ENCODE measurements at places on chromosomes 7 and 10.

GRCh38 chr7:44853391-44853790 is 5.5 kb upstream of the H2AZ2 start:
- no peak for DNase-seq

DNA sequence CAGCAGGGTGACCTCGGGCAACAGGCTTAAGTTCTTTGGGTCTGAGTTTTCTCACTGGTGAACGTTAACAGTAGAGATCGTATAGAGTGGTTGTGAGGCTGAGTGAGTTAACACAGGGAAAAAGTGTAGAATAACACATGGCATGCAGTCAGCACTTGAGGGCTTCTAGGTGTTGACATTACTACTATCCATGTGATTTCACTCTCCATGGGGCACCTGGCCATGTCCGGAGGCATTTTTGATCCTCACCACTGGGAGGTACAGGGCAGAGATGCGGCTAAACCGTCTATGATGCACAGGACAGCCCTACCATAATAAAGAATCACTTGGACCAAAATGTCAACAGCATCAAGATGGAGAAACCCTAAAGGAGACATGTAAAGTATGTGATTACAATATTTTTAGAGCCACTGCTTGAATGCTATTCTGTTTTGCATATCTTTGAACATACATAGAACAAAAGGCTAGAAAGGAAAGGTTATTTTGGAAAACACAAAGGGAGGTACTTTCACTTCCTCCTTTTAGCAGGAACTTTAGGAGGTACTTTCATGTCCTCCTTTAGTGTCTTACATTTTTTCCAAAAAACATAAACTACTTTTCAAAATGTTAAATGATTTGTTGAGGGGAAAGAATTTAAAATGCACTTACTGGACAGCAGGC is 44.3 kb downstream of the NOD1 start:
- DNase-seq = no peak

GRCh38 chr7:130421684-130422083 is 19.1 kb downstream of the CEP41 start:
- DNase-seq = no peak

- no peak for DNase-seq
These were observed 100.9 kb upstream of the FAM171A1 start for GRCh38 chr10:15472008-15472407.

DNA sequence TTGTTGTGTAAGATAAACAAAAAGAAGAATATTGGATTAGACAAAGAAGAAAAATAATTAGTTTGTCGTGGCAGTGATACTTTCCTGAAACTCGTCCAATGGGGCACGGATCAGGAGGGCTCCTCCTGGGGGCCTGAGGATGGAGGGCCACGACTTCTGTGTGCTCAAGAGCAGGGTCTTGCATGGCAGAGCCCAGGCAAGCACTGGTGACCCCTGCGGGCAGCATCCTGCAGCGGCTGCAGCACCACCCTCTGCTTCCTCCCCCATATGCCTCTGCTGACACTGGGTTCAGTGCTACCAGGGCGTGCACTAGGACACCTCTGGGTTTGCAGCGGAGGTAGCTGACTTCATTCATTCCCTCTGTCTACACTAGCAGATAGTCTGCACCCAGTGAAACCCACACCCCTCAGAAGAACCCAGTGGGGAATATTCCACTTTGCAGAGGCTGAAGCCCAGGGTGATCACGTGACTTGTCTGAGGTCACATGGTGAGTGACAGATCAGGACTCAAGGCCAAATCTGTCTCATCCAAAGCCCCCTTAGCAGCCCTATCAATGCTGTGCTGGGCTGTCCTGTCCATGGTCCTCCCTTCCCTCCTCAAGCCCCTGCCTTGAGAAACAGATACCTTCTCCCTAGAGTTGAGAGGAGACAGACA is 375.5 kb downstream of the TCERG1L start:
- no peak for DNase-seq
